Muscle of back (tissue), 13 donors: ENCODE measurements at places on chromosomes 4 and X.

GRCh38 chr4:150090836-150091235 is 12.6 kb downstream of the DCLK2 start:
- no peak for DNase-seq

DNA sequence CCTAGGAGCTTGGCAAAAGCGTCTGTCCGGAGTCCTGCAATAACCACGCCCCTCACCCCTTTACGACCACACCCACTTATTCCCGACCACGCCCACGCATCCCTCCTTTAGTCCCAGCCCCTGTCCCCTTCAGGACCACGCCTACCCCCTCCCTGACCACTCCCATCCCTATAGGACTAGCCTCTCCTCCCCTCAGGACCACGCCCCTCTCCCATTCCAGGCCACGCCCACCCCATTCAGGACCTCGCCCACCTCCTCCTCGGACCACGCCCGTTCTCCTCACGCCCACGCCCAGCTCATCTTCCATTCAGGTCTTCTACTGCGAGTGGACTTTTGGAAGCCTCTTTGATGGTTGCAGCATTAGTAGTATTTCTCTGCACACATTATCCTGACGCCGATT is 131.2 kb upstream of the STX18 start:
- no peak for DNase-seq

DNA sequence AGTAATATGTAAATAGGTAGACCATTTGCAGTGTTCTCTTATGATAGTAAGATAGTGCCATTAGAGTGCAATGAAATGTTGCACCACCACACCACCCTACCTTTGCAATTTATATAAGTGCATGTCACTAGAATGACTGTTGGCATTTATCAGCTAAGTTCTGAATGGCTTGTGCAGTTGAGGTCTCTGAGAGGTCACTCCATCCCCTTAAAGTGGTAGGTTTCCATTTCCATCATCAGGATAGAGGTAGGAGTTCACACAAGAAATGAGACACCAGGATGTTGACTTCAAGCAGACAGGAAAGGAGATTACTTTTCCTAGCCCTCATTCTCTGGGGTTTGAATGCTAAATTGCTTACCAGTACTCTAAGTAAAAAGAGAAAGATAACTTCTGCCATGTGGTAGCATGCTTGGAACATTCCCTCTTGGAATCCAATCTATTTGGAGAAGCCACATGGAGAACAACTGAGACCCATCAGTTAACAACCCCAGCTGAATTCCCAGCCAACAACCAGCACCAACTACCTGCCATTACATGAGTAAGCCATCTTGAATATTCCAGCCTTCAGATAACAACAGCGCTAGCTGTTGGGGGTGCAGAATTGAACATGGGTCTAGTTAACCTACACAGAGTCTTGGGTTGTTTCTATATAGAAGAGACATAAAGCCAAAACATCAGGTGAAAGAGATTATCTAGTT is 6.7 kb upstream of the LRBA start:
- DNase-seq = no peak

DNA sequence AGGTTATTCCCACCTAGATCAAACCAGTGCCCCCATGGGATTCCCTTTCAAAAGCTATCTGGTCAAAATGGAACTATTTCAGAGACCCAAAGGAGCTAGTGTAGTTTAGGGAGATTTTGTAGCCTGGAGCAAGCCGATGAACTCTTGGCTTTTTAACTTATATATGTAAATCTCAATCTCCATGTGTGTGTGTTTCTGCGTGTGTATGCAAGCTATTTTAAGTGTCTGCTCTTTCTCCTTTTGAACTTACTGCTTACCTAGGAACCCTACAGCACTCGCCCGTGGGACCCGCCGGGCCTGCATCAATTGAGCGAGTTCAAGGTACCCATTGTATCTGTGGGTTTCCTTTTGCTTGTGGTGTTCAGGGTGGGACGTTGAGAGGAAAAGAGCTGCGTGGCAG is 10.4 kb downstream of the CSTF2 start:
- no peak for DNase-seq

GRCh38 chrX:9420275-9421265 is 44.3 kb upstream of the TBL1X start:
- no peak for DNase-seq

GRCh38 chrX:57772637-57773036 is 92.6 kb upstream of the NLRP2B start:
- no peak for DNase-seq

GRCh38 chr4:82482387-82482786 is 52.0 kb downstream of the ENOPH1 start:
- no peak for DNase-seq

DNA sequence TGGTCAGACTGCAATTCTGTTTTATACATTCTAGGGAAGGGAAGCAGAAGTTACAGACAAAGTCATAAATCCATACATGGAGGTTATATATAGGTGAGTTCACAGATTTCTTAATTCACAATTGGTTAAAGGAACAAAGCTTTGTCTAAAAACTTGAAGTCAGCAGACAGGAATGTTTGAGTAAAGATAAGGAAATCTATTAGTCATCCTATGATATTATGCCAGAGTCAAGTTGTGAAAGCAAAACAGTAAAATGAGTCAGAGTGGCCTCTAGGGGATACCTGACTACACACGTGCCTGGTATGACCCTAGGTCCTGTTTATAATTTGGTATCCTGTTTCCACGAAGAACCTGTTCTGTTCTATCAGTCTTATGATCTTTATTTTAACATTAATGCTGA is 31.5 kb downstream of the ACTRT1 start:
- no peak for DNase-seq

DNA sequence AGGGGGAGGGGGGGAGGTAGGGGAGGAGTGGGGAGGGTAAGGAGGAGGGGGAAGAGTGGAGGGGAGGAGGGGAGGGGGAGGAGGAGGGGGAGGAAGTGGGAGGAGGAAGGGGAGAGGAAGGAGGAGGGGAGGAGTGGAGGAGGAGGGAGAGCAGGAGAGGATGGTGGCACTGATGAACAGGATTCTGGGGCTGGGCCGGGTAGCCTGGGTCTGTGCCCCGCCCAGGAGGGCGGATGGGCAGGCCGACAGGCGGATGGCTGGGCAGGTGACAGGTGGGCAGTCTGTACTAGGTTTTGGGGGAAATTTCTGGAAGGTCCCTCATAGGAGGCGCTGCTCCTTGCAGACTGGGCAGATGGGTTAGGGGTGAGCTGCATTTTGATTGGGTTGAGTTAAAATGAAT is 66.0 kb upstream of the ADRA2C start:
- no peak for DNase-seq

DNA sequence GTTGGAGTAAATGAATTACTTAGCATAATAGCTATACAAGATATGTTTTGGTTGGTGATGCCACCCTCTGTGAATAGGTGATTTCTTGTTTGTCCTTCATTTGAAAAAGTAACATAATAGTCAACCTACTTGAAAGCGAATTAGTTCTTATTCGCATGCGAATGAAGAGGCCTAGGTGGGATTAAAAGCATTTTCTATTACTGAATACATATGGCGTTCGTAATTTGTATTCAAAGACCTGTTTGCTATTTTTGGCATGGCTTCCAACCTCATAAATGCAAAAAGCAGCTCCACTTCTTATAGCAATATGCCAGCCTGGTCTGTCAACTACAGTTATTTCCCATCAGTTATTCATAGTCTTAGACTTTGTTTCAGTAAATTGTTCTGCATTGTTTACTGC is 261.3 kb downstream of the TENM3 start:
- no peak for DNase-seq

DNA sequence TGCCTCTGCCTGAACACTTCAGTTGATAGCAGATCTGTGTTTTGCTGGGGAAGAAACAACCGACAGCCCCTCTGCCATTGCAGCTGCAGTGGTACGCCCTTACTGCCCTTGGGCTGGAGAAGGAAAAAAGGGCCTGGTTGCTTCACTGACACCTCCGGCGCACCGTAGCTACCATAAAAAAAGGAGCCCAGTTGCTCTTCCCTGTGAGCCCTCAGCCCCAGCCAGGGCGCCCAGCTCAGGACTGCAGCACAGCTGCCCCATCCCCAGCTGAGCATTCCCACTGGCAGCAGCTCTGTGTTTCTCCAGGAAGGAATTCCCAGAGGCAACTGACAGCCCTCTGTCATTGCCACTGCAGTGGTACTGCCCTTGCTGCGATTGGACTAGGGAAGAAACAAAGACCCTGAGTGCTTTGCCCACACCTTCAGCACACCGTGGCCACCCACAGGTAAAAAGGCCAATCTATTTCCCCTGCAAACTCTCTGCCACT is 142.7 kb downstream of the DKK2 start:
- no peak for DNase-seq

DNA sequence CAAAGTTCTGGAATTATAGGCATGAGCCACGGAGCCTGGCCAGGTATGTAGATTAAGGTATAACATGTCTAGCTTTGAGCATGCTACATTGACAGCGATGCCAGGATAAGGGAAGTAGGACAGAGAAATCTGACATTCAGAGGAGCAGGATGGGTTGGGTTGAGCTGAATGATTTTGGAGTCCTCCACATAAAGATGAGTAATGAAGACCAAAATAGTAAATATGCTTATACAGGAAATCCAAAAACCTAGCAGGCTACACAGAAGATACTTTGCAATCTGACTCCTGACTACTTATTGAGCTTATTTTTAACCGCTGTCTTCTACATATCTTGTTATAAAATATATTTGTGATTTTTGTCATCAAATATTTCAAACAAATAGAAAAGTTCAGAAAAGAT is 69.7 kb downstream of the PDGFC start:
- no peak for DNase-seq

DNA sequence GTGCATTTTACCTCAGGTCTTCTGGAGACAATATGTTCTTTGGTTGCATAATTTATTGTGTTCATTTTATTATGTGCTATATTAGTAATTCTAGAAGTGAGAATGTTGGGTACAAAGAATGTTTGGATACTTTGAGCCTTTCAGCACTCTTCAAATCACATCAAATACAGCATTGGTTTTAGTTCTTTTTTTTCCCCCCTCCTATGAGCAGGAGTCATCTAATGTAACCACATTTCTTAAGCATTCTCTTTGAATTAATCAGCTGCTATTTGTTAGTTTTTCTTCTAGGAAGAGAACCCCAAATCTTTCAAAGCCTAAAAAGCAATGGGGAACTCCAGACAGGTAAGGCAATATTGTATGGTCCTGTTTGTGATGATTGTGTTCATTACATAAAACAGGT is 46.7 kb downstream of the ARL9 start:
- DNase-seq = no peak

GRCh38 chr4:185534866-185535611 is at the start of gene PDLIM3:
Gene PDLIM3 (minus strand): TSS chr4:185535507. CDS start chr4:185535434, 73 bp downstream.
- DNase-seq = peak; percentile 75

- no peak for DNase-seq
Measured at GRCh38 chr4:54473798-54474197, 184.0 kb upstream of the KIT start.

GRCh38 chr4:184444953-184445309 is 29.4 kb downstream of the IRF2 start:
- DNase-seq = no peak

- DNase-seq = no peak
Measured at GRCh38 chr4:152081024-152081423, 320.2 kb upstream of the GATB start.

- no peak for DNase-seq
Measured at GRCh38 chrX:153441296-153441695, 4.6 kb downstream of the TREX2 start.

DNA sequence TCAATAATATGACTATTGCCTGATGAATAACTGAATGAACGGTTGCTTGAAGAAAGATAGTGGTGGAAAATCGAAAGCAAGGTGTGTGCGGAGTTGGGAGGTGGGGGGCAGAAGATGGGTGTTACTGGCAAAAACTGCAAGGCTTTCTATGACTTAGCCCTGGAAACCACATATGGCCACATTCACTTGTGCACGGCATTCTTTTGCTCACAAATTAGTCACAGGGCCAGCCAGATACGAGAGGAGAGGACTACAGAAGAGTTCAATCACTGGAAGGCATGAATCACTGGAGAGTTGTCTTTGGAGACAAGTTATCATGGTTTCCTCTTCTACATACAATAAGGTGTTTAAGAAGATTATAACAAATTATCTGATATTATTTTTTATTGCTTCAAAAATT is 626.5 kb upstream of the CPEB2 start:
- DNase-seq = no peak

DNA sequence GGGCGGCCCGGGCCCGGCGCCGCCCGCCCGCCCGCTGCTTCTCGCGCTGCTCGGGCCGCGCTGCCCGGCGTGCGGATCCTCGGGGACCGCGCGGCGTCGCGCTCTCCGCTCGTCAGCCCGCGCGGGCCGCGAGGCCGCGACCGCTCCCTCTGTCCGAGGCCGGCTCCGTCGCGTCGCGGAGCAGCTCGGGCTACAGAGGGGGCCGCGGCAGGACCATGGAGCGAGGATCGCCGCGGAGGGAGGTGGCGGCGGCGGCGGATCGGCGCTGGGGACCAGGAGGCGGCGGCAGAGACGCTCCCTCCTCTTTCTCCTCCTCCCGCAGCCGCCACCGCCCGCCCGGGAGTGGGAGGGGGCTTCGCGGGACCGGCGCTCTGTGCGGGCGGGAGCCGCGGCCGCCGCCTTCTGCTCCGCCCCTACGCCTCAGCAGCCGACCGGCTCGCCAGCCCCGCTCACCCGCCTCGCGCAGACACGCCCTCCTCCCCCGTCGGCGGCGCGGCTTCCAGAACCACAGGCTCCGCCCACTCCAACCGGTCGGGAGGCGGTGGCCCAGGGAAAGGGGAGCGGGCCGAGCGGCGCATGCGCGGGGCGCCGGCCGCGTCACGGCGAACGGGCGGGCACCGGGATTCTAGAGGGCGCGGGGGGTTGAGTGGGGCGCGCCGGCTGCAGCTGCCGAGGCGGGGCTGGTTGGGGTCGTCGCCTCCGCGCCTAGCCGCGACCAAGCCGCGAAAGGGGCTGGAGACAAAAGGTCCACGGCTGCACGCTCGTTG is at the start of gene CASK:
CASK (minus strand) TSS at position 344 of the 767 bp plus-strand sequence. CDS start 566 bp downstream, outside the sequence.
- peak; percentile 96 for DNase-seq

DNA sequence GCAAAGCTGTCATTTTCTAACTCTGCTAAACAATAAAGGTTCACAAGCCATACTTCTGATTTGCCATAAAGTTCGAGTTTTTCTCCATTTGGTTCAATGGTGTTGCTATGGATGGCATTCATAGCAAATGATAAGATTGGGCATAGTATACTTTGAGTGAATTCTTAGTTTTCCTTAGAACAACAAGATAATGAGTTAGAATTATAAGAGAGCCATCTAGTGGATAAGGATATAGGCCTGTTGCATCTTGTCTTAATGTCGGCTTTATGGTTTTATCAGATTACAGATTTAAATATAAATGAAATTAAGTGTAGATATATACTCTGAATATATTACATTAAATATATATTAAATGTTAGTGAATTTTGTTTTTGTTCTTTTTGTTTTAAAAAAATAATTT is 644.6 kb downstream of the IL1RAPL1 start:
- no peak for DNase-seq
